ENCODE measurements at places on chromosomes 16 and 17.
A peak's percentile ranks its signal among the peaks of the same experiment; 100 is the strongest.

- DNase-seq = peak; percentile 45
These were observed 165.8 kb downstream of the CHD9 start for GRCh38 chr16:53220585-53220984.

DNA sequence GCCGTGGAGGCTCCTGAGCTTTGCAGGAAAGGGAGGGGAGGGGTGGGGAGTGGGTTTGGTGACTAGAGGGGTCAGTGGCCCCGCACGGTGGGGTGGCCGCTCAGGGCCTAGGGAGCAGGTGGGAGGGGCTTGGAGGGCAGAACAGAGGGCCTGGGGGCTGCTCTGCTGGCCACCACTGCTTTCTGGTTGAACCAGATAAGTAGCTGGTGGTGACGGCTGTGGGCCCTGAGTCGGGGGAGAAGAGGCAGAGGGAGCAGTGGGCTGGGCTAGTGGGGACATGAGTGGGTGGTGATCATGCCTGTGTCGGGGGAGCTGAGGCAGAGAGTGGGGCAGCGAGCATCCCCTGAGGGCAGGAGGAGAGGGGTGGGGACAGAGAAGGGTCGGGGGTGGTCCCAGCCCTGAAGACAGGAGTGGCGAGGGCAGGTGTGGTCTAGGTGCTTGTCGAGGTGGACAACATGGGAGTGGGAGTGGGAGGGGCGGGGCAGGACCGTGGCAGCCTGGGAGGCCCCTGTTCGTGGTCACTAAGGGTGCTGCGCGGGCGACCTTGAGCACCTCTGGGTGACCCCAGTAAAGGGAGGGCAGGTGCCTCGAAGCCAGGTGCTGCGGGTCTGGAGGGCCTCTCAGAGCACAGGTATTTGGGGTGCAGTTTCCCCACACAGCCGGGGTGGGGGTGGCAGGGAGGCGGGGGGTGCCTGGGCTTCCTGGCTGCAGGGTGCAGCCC, 6.3 kb upstream of the CD7 start:
- DNase-seq = no peak

DNA sequence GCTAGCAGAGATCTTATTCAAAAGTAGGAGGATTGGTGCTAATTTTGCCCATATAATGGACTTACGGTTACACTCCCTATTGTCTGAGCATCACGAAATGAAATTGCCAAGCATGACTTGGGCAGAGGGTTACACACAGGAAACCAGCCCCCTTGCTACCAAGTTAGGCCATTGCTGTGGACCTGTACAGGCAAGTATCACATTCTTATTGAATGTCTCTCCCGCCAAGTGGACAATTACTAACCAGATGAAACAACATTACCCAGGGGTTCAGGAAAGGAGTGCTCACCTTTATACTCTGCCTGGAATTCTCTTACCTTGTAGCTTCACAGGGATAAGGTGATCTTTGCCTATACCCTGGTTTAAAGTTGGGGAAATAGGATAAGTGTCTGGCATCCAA, 70.6 kb upstream of the TOX3 start:
- no peak for DNase-seq

- DNase-seq = peak; percentile 82
These were observed 71.2 kb upstream of the LGALS9 start for GRCh38 chr17:27559506-27560481.

DNA sequence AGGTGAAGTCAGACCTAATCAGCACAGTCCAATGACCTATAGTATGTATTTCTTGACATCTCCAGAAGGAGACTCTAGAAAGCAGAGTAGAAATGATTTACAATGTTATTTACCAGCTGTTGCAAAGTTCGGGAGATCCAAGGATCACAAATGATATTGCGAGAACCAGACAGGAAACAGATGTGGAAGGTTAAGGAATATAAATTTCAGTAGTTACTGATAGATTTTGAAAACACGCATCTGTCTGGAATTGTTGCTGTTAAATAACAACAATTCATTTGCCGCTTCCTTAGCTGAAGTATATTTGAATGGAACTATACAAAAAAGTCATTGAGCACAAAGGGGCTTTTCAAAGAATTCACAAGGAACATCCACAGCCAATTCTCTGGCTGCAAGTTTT, 72.0 kb downstream of the STXBP4 start:
- peak; percentile 28 for DNase-seq

DNA sequence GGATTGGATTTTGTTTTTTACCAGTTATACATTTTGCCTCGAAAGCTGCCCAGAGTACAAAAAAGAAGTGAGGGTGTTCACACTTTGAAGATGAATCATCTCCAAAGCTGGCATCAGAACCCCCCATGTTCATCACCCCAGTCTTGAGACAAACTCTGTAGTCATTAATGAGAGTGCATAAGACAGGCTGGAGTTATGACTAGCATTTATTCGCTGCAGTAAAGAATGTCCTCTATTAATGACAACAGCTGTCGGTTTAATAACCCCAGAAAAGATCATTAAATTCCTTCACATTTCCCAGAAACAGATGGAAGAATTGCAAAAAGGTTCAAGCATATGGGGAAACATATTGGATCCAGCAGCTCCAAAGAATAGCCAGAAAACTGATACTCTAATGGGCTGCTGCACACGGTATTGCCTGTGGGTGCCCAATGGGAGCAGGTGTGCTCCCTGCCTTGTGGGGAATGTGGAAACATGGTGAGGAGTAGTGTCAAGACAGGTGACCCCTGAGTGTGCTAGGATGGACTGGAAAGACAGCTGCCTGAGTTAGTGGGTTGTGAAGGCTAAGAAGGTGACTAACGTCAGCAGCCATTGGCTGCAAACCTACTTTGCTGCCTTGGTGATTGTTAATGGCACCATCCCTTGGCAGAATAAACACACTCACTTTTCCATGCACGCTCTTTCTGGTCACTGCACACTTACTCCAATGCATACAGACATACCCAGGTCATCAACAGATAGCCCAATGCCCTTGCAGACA, 81.9 kb downstream of the AIPL1 start:
- DNase-seq = no peak

GRCh38 chr16:86988920-86989696, 328.1 kb downstream of the C16orf95 start:
- no peak for DNase-seq

DNA sequence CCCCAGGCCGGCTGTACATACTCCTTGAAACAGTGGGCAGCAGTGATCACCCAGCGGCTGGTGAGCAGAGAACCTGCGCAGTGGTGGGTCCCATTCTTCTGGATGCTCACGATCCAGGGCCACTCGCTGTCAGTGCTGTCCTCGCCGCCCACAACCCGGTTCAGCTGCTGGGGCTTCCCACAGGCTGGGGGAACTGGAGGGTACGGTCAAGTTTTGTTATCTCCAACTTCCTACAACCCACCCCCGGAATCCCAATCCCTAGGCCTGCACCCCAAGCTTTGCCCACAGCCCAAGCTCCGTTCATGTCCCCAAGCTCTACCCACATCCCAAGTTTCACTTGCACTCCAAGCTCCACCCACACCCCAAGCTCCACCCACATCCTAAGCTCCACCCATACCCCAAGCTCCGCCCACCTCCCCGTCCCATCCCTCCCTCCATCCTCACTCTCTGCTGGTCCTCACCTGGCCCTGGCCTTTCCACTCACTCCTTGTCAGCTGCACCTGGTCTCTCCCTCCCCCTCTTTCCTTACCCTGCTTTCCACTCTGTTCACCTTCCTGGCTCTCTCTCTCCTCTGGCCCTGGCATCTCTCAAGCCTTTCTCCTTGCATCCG, 1.8 kb downstream of the PRSS22 start:
- no peak for DNase-seq

DNA sequence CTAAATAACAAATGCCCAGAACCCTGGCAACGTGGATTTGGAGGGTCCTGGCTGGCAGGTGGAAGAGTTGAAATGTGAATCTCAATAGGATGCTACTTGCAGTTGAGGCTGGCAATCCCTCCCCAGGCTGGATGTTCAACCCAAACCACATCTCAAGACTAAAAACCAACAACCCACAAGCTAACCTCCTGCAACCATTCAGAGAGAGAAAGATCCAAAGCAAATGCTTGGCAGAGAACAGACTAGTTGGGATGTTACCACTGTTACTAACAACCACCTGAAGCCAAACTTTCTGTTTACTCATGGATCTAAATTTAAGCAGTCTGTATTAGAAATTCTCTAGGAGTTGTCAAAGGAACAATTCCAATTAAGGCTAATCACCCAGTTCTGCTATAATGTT, 27.9 kb downstream of the SMG6 start:
- no peak for DNase-seq
